ENCODE measurements at places on chromosomes 12 and 14.

DNA sequence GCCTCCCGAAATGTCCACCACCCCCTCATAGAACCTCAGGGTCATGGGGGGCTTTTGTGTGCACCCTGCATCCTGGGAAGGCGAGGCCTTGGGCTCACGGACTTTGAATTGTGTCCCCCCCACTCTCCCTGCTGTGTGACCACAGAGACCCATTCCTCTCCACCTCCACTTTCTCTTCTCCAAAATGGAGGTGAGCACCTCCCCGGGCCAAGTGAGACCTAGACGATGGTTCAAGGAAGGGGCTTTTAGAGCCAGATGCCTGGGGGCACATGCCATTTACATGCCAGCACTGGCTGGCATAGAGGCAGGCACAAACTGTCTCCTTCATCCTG is 33.5 kb downstream of the CYP46A1 start:
- DNase-seq = no peak

GRCh38 chr14:60656686-60657455 is 7.6 kb upstream of the SIX1 start:
- peak; percentile 89 for DNase-seq

DNA sequence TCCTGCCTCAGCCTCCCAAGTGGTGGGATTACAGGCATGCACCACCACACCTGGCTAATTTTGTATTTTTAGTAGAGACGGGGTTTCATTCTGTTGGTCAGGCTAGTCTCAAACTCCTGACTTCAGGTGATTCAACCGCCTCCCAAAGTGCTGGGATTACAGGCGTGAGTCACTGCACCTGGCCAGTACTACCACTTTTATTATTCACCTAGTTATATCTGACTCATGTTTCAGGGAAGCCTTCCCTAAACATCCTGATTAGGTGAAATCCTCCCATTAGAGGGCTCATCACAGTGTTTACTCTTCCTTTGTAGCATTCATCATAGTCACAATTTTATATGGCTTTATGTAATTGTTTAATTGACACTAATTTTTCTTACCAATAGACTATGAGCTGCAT is 295.3 kb upstream of the SOX5 start:
- no peak for DNase-seq

DNA sequence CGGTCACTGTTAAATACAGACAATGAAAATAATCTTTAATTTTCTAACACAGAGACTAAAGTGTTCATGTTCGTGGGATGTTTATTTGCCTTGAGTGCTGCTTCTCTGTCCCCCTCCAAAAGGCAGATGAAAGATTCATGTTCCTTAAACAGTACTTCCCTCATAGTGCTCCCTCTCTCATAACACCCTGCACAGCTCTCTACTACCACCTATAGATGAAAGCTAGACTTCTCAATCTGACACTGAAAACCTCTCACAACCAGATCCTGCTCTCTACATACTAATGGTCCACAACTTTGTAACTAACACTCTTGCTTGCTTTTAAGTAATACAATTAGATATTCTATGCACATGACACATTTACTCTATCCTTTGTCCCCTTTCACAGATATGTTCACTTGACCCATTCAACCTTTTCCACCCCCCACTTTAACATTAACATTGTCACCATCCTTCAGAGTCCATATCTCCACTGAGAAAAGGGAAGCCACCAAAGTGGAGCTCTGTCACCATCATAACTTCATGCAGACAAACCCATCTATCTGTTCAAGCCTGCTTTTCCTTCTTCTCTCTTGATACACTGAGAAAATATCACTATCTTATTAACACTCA is 266.4 kb upstream of the USP15 start:
- DNase-seq = peak; percentile 19

- DNase-seq = no peak
These were observed 30.9 kb upstream of the IRF2BPL start for GRCh38 chr14:77059276-77059915.

DNA sequence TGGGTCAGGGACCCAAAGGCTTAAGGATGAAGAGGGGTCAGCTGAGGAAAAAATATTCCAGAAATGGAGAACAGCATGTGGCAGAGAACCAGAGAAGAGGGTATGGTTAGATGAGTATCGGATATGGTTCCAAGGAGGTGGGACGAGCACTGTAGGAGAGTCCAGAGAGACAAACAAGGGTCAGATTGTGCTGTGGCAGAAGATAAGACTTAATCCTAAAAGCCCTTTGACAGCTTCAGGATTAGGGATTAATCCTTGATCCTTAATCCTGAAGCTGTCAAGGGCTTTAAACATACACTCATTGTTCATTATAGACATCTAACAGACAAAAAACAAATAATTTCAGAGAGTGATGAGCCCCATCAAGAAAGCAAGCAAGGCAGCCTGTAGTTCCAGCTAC is 124.0 kb downstream of the SPTSSA start:
- no peak for DNase-seq

- DNase-seq = no peak
These were observed 1359.6 kb downstream of the FSCB start for GRCh38 chr14:43147485-43147884.

- no peak for DNase-seq
These were observed 1.3 kb upstream of the LTBP2 start for GRCh38 chr14:74613211-74613914.

GRCh38 chr14:52146504-52146903 is 77.6 kb upstream of the NID2 start:
- DNase-seq = no peak

GRCh38 chr14:76784881-76785280 is 23.6 kb downstream of the VASH1 start:
- DNase-seq = peak; percentile 47

- no peak for DNase-seq
These were observed 180.7 kb downstream of the PHLDA1 start for GRCh38 chr12:75850721-75851462.

GRCh38 chr14:50926851-50927386 is 17.4 kb downstream of the PYGL start:
- no peak for DNase-seq

DNA sequence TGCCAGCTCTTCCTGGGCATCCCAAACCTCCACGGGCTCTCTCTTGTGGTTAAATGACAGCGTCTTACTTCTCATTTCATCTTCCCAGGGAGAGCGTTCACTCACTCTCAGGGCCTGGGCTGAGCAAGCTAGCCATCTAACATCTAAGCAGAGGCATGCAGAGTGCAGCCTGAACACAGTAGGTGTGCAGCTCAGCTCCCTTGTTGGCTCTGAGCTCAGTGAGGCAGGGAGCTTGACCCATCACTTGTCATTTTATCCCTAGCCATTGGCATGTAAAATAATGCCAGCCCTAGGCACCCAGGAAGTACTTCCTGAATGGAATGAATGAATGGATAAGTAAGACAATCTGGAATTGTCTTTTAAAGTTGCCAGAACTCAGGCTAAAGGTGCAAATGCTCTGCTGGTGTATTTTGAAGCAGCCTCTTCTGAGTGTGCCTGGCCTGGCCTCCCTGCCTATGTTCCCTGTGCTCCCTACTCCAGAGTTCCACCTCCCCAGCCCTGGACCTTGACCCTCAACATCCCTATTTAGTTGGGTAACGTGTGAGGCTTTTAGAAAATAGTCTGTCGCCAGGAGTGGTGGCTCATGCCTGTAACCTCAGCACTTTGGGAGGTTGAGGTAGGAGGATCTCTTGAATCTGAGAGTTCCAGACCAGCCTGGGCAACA is 9.5 kb upstream of the MEG3 start:
- no peak for DNase-seq

DNA sequence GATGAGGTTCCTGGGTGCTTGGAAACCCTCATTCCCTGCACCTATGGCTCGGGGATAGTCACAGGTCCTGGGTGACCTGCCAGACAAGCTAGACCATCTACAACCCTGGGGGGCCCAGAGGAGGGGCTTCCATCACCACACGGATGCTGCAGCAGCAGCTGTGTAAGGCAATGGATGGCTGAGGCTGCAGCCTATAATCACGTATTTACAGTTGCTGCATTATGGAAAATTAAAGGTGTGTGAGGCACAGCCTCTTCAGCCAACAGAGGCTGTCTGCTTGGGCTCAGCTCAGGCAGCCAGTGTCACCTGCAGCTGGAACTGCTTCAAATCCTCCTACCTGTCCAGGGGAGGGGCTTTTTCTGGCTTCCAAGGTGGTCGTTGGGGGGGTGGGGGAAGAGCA is 268.1 kb downstream of the CACNA1C start:
- no peak for DNase-seq

GRCh38 chr12:99372257-99372920 is 275.2 kb upstream of the GARIN6 start:
- no peak for DNase-seq

DNA sequence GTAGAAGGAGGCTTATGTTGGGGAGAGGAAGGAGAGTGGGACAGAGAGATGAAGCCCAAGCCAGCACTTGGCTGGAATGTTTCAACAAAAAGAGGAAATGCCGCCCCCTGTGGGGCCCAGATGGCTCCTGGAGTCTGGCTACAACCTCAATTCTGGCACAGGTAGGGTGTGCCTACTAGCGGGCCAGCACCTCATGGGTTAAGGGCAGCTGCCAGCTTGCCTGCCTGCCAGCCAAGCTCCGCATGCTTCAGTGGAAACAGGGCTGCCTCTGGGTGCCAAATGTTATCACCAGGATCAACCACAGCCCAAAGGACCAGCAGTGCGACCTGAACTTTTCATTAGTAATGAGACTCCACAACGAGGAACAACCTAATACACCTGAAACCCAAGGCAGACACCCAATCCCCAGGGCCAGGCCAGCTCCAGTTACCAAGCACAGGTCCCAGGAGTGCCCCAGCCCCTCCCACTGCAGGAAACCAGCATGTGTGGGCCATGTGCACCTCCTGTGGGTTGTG is 11.3 kb downstream of the RAB15 start:
- peak; percentile 91 for DNase-seq

DNA sequence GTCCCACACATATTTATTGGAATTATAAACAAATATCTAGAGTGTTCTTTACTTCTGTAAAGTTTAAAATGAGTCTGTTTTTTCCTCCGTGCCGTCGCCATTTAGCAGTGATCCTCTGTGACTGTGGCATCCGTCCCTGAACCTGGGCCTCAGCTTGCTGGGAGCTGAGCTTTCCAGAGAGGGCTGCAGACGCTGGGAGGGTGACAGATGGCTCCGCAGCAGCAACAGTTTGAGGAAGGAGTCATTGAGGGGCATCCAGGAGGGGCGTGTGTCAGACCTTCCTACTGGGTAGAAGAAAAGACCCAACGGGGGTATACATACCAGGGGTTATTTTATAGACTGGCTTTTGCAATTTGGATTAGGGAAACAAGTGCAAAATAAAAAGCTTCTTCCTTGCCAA is 47.9 kb downstream of the NEUROD4 start:
- DNase-seq = no peak

DNA sequence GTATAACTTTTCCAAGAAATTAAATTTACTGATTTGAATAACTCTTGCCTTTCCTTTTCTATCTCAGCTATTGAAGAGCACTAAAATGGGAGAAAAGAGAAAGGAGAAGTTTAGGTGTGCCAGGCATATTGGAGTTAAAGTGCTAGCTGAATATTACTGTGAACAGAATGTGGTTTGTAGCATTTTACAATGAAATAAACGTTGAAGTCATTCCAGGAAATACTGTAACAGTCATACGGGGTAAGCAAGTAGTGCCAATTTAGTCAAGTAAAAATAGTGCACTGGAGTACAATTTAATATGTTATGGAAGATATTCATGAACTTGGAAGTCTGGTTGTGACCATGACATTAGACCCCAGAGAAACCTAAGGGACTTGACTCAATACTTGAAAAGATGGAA is 62.1 kb downstream of the E2F7 start:
- no peak for DNase-seq

GRCh38 chr12:91846466-91847055 is 299.1 kb downstream of the BTG1 start:
- DNase-seq = no peak

GRCh38 chr12:109760031-109760929 is 46.7 kb downstream of the FAM222A start:
- DNase-seq = no peak

GRCh38 chr12:70486588-70486987 is 120.5 kb downstream of the KCNMB4 start:
- no peak for DNase-seq

- DNase-seq = no peak
These were observed 547.1 kb upstream of the USP15 start for GRCh38 chr12:61713121-61713520.

DNA sequence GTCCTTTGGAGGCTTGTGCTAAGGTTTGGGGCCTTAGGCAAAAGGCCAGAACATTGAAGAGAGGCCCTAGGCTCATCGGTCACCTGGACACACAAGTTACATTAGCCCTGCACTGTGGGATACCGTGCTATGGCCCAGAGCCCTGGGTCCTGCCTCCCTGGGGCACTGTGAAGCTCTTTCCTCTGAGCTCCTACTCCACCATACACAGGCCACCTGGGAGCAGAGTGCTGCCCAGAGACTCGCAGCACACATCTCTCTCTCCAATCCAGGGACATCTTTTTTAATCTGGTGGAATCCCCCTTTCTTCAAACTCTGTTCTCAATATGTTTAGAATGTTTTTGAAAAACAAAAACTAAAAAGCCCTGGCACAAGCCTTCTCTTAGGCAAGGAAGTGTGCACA is 314.2 kb upstream of the RGS6 start:
- DNase-seq = no peak
